ENCODE measurements at places on chromosomes 12 and 14.

DNA sequence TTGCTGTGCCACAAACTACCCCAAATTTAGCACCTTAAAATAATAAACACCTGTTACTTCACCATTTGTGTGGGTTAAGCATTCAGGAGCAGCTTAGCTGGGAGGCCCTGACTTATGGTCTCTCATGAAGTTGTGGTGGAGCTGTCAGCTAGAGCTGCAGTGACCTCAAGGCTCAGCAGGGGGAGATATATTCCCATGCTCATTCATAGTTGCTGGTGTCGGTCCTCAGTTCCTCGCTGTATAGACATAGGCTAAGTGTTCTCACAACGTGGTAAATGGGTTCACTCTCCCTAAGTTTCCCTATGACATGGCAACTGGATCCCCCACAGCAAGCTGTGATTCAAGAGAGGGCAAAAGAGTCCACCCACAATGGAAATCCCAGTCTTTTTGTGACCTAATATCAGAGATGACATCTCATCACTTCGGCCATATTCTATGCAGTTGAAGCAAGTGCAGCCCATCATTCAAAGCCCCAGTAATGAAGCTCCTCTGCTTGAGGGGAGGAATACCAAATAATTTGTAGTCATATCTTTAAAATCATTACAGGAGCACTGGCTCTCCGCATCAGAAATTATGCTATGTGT is 41.1 kb downstream of the PRB3 start:
- DNase-seq = peak; percentile 53

DNA sequence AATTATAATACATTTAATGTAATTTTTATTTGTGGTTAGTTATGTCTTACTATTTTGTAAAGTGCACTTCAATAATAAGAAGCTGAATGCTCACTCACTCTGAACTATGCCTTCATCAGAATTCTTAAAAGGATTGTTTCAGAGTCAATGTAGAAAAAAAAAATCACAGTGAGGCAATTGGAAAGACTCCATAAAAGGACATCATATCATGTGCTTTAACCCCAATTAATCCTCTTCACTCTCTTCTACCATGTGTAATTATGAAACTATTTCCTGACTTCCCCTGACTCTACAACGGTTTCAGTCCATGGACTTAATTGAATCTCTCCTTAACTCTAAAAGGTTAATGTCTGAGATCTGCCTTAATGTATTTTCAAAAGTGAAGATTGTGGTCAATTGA is 250.4 kb upstream of the ALG10 start:
- no peak for DNase-seq

GRCh38 chr14:32022525-32022924 is 54.6 kb upstream of the ARHGAP5 start:
- DNase-seq = no peak

- DNase-seq = peak; percentile 77
Observed at GRCh38 chr12:19967431-19967830, 400.9 kb upstream of the PDE3A start.

DNA sequence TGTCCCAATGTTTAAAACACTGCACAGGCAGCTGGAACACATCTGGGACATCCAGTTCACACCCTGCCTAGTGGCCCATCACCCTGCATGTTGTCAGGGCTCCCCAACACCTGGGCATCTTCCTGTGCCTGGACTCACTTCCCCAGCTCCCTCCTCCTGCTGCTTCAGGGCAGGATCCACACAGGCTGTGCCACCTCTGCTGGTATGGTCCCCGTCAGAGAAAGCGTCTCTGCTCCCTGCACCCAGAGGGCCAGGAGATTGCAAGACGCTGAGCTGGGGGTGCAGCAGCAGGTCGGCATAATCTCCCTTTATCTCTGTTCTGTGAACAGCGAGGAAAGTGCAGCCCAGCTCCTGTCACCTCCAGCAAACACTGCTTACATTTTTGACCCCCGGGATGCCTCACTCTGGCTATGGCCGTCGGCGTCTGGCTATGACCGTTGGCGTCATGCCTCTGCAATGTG is 124.3 kb downstream of the ADGRD1 start:
- DNase-seq = no peak

GRCh38 chr14:105471297-105471821 is 3.3 kb upstream of the CRIP2 start:
- DNase-seq = no peak
